ENCODE measurements at places on chromosomes 12 and 14. TPM values are rescaled to one million over a fixed set of nuclear protein-coding genes. Genes with fewer than 3 reads are reported as not detected.

GRCh38 chr14:91380610-91381371, 36.8 kb downstream of the CCDC88C start:
- DNase-seq = no peak

DNA sequence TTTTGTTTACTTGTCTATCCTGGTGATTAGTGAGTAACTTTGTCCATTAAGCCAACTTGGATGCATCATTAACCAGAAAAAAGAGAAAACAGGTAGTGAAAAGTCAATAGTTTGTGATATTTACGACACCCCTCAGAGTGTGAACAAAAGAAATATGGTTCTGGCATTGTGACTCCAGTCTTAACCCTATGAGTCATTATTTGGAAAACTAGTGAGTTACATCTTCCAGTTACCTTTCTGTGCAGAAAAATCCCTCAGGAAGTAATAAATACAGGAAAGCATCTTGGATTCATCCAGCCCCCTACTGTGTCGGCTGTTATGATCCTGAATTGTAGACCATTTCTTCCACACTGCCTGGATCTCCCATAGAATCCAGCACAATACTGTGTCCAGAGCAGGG, 379.1 kb downstream of the GALC start:
- DNase-seq = no peak

DIO2 gene
- total RNA-seq = 1.8 TPM

PLEKHD1 gene
- 0.06 TPM for total RNA-seq

GPR68 gene
- total RNA-seq = 1.6 TPM
